ENCODE measurements at places on chromosomes 13 and 19.

GRCh38 chr13:30807392-30807791 lies 72.0 kb downstream of the ALOX5AP start:
- no peak for DNase-seq

GRCh38 chr19:36152352-36153091 lies at the start of gene COX7A1:
TSS of gene COX7A1 (minus strand) at chr19:36152447. CDS start at chr19:36152407, 40 bp downstream.
- no peak for DNase-seq

DNA sequence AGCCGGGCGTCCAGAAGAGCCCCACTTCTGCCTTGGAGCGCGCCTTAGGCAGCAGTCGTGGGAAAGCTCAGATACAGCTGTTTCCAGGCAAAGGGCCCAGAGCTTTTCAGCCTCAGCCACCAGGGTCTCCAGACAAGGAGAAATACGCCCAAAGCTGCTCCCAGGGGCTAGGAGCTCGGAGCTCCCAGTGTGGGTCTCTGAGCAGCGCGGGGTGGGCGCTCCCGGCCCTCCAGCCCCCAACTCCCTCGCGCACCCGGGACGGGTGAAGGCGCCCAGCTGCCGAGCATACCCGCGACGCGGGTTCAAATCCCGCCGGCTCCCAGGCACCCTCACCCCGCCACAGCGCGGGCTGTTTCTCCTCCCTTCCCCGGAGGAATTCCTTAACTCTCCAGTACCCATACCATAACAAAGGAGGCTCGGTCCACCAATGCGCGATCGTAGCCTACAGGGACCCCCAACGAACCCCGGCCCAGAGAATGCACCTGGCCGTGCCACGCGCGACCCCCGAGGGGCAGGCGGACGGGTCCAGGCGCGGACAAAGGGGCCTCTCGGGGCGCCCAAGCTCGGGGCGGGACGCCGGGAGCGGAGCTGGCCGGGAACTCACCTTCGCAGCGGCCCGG lies 507 bp downstream of the COL4A1 start:
- DNase-seq = no peak

DNA sequence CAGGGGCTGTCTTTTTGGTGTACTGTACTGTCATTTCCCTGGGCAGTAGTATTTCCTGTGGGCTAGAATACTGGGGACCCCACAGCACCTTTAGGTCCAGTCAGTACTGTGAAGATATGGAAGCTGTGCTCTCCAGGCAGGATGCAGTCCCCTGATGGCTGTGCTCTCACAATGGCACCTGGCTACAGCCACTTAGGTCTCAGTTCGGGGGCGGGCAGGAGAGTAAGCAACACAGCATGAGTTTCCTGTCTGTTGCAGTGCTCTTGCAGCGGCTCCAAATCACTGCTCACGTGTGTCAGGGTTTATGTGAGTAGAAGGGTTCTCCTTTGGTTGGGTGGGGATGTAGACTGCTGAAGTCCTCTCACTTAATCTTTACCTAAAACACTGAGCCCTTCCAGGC lies 810.4 kb downstream of the DACH1 start:
- DNase-seq = no peak

Measured in NT2/D1 (cell line).